ENCODE measurements at places on chromosomes 7 and 10.

- no peak for DNase-seq
Observed at GRCh38 chr7:137081321-137082093, 213.1 kb downstream of the CHRM2 start.

GRCh38 chr7:81507221-81507620 lies 262.6 kb downstream of the HGF start:
- DNase-seq: no peak

- no peak for DNase-seq
Observed at GRCh38 chr7:7843972-7844371, 124.6 kb upstream of the GLCCI1 start.

DNA sequence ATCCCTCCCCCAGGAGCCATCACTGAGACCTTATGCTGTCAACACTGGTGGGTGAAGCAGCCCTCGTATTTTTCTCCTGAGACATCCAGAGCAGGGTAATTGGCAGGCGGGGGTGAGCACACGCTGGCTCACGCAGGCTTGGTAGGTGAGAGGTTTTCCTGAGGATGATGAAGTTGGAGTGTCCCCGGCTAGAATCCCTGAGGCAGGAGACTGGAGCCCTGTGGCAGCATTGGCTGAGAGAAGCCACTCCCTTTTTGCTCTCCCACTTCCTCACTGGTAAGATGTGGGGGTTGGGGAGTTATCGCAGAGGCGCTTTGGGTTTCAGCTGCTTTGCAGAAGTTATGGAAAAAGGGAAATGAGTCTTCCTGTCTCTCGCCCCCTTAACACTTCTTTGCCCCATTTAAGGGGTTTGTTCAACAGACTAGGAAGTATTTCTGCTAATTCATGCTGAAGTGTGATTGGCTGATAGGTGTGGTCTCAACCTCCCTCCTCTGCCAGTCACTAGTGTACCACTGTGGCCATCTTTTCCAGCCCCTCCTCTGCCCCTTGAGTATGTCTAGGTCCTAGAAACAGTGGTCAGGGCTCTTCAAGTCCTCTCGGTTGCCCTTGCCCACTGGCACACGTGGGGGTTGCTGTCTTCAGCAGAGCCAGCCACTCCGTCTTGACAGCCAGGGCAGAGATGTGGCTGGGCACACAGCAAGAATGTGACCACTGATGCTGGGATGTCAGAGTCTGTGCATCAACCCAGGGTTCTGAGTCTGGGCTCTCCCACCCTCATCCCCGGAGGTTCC lies 5.7 kb downstream of the ARPC1B start:
- no peak for DNase-seq

DNA sequence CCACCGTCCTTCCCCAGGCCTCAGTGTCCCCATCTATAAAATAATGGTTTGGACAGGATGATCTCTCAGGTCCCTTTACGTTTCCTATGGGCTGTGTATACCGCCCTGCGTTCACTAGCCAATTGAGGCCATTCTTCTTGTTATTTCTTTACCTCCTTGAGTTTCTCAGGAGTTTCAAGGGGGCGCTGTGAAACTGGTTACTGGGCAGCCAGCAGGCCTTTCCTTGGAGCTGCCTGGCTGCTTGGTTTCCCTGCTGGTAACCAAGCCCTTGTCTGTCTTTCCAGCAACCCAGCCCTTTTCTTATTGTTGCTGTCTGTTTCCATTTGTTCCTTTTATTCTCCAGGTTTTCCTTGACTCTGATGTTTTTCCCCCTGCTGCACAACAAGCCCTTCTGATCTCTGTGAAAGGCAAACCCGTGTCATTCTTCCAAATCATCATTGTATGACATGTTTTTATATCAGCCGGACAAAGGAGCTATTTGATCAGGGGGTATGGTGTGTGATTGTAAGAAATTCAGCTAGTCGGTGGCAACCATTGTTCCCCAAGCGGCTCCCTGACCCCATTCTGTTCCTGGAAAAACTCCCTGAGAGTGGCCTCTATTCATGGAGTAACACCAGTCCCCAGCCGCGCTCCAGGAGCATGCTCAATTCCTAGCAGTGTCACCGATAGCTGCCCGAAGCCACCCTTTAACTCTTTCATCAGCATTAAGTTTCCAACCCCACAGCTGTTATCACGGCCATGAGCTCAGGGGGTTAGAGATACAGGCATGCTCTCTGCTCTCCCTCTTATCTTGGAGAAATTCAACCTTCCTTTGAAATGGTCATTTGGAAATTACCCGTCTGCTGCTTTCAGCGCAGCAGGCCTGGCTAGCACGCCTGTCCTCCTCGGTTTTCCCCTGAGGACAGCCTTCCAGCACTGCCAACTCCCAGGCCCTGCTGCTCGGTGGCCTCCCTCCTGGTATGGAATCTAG lies 26.6 kb downstream of the FGF8 start:
- no peak for DNase-seq

DNA sequence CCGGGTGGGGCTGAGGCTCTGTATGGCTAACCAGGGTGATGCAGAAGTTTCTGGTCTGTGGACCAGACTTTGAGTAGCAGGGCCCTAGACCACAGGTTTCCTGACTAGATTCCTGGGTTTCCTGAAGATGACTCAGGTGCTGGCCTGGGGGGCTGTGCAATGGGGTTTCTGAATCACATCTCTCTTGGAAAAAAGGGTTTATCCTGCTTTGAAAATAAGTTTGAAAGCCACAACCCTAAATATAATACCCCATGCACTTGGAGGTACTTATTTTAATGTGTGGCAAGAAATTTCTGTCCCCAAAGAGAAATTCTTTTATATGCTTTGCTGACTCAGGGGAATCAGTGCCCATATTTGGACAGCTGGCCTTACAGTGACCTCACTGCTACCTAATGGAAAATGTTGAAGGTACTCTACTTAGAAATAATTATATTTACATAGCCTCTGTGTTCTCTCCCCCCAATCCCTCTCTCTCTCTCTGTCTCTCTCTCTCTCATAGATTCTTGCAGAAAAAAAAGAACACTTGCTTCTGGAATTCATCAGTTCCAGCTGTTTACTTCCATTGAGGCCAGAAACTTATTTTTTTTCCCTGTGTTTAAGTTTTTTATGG lies 184.4 kb upstream of the LYZL2 start:
- no peak for DNase-seq

DNA sequence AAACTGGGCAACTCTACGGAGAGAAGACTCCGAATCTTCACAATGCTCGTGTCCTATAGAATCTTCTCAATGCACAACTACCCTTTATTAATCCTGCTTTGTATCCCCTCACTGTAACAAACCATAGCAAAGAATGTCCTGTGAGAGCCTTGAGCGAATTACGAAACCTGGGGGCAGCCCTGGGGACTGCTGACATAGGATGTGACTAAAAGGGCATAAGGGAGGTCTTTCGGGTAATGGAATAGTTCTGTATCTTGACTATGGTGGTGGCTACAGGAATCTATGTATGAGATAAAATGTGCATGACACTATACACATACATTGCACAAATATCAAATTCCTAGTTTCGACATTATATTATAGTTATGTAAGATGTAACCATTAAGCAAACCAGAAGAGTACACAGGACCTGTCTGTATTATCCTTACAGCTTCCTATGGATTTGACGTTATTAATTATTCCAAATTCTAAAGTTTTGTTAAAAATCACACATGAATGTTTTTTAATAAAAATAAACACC lies 162.5 kb upstream of the KCTD7 start:
- no peak for DNase-seq

- DNase-seq: no peak
Observed at GRCh38 chr7:120218712-120219111, 54.3 kb upstream of the KCND2 start.

DNA sequence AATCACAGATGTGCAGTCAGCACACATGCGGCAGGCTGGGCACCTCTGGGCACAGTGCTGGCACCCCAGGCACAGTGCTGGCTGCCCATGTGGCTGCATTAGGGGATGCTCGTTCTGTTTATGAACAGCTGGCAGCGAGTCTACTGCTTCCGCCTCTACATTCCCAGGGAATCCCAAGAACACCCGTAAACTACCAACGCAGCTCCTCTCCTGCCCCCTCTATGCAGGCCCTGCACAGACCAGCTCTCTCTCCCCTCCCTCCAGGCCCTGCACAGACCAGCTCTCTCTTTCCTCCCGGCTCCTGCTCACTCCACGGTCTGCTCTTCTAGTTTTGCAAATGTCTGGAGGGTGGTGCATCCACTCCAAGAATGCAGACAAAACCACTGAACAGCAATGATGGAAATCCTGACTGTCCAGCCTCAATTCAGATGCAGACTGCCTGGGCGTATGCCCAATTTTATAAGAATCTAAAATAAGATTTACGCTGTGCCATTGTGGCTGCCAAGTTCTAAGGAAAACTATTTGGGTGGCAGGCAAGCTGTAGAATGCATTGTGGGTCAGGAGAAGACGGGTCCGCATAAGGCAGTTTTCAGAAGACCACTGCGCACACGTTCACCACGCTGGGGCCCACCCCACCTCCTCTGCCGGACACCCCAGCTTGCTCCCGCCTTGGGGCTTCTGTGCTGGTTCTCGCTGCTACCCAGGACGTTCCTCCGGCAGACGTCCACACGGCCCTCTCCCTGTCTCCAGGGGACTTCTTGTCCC lies 234.6 kb downstream of the ZMYND11 start:
- DNase-seq: no peak

DNA sequence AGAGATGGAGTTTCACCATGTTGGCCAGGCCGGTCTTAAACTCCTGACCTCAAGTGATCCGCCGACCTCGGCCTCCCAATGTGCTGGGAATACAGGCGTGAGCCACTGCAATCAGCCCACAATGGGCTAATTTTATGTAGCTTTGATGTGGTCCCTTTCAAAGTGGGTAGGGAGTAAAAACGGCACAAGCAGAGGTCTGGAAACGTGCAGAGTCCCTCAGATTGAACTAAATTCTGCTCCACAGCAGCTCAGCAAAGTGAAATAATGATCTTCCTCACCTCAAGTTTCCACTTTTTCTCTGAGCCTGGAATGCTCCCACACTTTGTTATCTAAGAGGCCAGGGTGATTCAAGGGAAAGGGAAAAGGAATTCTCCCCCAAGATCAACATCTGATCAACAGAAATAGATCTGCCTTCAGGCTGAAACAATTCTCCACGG lies 6.1 kb downstream of the CCDC3 start:
- DNase-seq: no peak

DNA sequence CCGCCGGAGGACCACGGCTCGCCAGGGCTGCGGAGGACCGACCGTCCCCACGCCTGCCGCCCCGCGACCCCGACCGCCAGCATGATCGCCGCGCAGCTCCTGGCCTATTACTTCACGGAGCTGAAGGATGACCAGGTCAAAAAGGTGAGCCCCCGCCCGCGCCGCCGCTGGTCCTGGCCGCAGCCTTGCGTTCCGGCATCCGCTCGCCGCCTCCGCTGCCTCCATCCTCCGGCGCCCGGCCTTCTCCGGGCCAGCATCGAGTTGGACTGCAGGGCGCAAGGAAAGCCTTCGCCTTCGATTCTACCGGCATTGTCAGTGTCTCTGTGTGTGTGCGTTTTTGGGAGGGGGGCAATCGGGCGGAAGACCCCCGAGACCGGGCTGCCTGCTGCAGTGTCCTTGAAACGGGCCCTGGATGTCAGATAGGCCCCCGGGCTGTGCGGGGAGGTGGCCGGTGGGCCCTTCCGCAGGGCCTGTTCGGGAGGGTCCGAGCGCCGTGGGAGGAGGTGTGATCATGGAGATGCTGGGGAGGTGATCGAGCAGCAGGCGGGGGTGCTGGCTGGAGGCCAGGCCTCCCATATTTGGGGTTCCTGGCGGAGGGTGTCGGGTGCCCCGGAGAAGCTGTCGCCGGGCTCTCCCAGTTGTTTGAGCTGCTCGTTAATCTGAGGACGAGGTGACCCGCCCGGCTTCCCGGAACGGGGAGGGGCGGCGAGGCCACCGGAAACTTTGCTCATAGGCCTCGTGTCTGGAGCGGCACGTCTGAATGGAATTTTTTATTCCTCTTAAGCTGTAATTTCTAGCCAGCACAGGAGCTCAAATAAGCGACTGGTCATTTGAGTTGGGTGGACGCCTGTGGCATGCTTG lies 40.8 kb downstream of the HK1 start:
- DNase-seq: peak; percentile 36

- DNase-seq: no peak
Observed at GRCh38 chr7:20929199-20929598, 142.5 kb upstream of the SP8 start.

- no peak for DNase-seq
Observed at GRCh38 chr7:138237995-138238394, 161.7 kb downstream of the AKR1D1 start.

- no peak for DNase-seq
Observed at GRCh38 chr7:40700653-40701421, 566.0 kb downstream of the SUGCT start.

DNA sequence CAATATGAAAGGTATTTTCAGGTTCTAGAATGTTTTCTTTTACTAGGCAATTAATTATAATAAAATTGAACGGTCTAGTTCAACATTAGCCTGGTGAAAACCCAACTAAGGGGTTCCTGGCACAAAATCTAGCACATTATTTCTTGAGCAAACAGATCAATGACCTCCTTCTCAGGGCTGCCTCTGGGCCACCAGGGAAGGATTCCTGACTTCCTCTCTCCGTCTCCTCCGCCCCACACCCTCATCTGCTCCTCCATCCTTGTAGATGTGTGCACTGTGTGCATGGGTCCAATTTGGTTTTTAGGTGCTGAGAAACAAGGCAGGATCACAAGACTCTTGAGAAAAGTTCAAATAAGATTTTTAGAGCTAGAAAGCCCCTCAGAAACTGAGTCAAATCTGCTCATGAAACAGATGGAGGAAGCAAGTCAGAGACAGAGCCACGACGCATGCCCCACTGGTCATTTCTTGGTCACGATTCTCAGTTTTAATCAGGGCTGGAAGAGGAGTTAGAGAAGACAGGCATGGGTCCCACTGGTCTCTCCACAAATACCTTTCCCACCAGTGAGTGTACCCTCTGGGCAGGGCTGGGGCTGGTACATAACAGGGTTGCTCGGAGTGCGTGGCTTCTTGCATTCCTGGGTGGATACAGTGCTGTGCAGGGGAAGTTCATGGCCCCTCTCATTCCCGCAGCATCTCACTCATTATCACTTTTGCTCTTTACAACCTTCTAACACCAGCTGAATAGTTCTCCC lies 3.8 kb downstream of the TRPV6 start:
- no peak for DNase-seq

DNA sequence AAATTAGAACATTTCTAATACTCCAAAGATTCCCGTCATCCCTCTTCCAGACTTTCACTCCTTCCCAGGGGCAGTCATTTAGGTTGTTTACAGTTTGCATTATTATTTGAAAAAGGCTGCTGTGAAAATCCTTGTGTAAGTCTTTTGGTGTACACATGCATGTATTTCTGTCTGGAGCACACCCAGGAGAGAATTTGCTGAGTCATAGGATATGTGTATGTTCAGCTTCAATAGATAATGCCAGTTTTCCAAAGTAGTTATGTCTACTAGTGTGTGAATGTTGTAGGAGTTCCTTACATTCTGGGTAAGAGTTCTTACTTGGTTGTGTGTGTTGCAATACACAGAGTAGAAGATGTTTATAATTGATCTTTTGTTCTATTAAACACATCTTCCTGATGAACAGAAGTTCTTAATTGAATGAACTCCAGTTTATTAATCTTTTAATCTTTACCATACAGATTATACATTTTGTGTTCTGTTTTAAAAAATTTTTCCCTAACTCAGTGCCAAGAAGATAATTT lies 25.3 kb downstream of the CROT start:
- DNase-seq: no peak

DNA sequence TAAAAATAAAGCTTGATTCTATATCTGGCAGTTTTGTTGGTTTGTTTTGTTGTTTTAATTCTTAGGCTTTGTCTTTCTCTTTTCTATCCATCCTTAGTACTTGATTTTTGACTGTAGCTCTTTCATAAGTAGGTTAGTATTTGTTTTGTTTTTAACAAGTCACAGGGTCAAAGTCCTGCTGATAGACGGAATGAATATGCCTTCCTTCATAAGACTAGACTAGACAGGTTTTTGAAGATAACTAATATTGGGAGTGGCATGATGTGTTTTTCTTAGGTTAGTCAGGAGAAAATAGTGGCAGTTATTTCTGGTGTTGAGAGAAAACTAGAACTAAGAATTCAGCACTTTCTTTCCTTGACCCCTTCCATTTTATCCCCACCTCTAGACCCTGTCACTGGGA lies 50.4 kb downstream of the CASD1 start:
- DNase-seq: no peak

All from stimulated activated CD8-positive, alpha-beta memory T cell treated with anti-CD3 and anti-CD28 coated beads, Interleukin-4, amount 100 ng/mL, for 1 hour (primary cell).